NCI-H460 (cell line): ENCODE measurements at places on chromosomes 1 and 21. TPM values are rescaled to one million over a fixed set of nuclear protein-coding genes. Genes with fewer than 3 reads are reported as not detected.

Gene LAPTM5
- total RNA-seq, result not detected in 2 replicates

Gene LRRN2
- 0.82 and 0.87 TPM in 2 replicates for total RNA-seq

Gene TRIM17
- total RNA-seq, result not detected in 2 replicates

Gene TTLL7
- 4.4 and 4.8 TPM in 2 replicates for total RNA-seq

Gene CELA2A
- not detected in 2 replicates for total RNA-seq

Gene PDZK1
- total RNA-seq, result 0.62 TPM in 1 of 2 replicates, not detected in the other

GRCh38 chr1:192797891-192798290 lies 10.9 kb upstream of the RGS2 start:
- no peak for DNase-seq

DNA sequence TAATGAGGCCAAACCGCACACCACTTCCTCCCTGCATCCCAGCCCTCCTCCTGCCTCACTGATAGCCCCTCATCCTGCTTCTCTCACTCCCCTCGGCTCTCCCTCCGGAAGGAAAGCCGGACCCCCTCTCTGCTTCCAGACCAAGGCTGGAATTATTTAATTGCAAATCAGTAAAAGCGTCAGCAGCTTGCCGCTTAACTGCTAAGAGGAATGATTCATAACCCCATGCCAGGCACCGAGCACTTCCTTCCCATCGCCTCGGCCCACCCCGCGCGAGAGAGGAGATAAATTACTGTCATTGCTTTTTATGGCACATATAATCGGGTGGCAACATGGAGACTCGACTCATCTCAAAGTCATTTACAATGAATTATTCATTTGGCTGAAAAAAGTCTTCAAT lies 77.3 kb downstream of the UBIAD1 start:
- no peak for DNase-seq

DNA sequence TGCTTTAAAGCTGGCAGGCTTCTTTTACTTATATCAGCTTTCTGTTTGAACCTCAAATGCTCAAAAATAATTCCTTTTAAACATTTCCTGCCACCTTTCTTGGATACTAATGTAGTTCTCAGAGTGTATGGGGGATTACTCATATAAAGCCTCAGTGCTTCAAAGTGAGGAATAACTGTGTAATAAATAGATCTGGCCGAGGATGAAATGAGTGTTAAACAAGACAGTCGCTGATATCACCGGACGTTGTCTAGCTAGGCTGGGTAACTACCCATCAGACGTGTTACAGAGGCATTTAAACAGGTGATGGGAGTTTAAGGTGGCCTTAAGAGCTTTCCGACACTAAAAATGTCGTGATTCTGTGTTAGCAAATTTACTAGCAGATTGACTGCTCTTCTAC lies 53.1 kb downstream of the VANGL2 start:
- no peak for DNase-seq

GRCh38 chr1:180230791-180231505 lies 884 bp downstream of the LHX4 start:
- peak; percentile 32 for DNase-seq

DNA sequence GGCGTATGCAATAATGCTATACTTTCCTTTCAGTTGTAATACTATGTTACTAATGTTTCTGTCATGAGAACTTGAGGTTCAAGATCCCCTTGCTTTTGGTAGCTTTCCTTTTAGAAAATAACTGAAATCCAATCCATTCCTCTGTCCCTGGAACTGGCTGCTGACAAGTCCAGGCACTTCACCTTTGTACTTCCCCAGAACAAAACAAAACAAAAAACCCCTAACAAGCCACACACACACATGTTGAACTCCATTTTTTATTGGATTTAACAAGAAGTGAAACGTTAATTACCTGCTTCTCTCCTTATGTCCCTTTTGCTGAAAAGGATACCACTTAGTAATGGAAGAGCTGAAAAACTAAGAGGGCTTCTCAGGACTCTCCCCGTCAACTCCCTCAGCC lies 26.1 kb upstream of the SDC3 start:
- no peak for DNase-seq

GRCh38 chr1:172184506-172185191 lies 235.8 kb upstream of the C1orf105 start:
- no peak for DNase-seq

GRCh38 chr1:240395336-240395735 lies 216.6 kb downstream of the GREM2 start:
- no peak for DNase-seq

DNA sequence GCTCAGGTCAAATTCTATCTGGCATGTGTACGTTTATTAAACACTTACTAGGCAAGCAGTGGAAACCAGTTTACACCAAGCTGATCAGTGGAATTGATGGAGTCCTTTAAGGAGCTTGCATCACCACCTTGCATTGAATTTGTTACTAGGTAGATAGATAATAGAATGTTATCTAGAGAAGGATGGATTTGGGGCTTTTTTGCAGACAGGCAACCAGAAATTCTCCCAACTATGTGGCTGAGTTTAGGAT lies 44.9 kb downstream of the HHAT start:
- DNase-seq, result no peak

GRCh38 chr21:43361127-43361492 lies 65.8 kb downstream of the SIK1 start:
- no peak for DNase-seq

- peak; percentile 67 for DNase-seq
These were observed at the start of gene GLIS1 for GRCh38 chr1:53739109-53739681. TSS of gene GLIS1 (minus strand) at chr1:53739164. CDS start at chr1:53738064, 1,100 bp downstream.
